ENCODE measurements at places on chromosomes 2 and 18.
A peak's percentile ranks its signal among the peaks of the same experiment; 100 is the strongest.

GRCh38 chr2:88659538-88659915, 31.9 kb upstream of the RPIA start:
- DNase-seq: no peak

DNA sequence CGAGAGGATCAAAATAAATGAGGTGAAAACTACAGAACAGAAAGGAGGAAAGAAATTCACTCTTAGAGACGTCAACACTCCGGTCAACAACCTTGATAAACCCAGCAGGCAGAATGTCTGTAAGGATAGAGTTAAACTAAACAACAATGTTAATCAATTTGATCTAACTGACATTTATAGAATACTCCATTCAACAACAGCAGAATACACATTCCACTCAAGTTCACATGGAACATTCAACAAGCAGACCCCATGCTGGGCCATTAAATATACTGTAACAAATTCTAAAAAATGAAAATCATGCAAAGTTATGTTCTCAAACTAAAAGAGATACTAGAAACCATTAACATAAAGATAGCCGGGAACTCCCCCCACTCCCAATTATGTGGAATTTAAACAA, 41.8 kb downstream of the FAM210A start:
- no peak for DNase-seq

DNA sequence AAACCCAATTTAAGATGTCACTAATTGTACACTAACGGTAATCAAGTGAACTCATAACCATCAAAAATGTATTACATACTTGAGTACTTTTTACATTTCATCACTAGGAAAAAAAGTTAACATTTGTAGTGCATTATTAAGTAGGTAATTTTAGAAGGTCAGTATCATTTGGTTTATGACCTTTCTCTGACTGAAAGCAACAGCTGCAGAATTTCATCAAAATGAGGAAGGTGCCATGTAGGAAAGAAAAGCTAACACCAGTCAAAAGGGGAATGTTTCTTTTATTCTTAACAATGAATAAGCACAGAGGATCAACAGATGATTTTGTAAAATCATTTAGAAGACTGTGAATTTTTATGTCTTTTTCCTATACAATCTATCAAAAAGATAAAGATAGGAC, 79.0 kb downstream of the PIGN start:
- DNase-seq: no peak

DNA sequence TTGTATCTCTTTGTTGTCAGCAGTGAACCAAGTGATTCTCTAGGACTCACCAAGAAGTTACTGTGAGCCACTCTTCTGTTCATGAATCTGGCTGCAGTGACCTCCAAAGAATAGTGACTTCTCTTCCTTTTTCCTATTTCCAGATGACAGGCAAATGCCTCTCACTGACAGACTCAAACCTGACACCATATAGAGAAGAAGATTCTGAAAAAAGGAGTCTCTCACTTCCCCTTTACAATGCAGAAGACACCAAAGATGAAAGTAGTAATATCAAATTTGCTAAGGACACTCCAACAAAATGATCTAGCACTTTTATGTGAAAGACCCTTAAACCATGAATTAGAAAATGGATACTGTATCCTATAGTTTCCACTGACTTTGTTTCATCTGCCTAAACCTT, 44.4 kb upstream of the SETBP1 start:
- no peak for DNase-seq

DNA sequence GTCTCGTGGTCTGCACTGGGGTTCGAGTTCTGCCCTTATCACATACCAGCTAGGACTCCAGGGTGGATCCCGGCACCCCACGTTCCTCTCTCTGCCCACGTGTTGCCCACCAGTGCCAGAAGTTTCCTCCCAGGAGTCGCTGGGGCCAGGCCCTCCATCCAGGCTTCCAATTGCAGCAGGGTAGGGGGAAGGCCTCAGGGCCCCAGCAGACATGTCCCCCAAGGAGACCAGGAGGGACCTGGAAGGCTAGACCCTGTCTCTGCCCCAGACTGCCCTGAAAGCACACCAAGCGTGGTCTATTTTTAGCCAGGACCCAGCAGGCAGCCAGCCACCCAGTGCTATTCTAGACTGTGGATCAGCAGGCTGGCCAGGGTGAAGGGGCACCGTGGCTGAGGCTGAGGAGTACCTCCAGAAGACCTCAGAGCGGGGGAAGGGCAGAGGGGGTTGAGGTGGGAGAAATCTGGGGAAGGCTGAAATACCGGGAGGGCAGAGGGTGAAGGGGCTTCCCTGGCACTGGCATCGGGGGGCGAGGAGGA, 18.8 kb upstream of the TNS1 start:
- no peak for DNase-seq

- DNase-seq: no peak
Observed at GRCh38 chr2:174153757-174154680, 94.3 kb downstream of the OLA1 start.

DNA sequence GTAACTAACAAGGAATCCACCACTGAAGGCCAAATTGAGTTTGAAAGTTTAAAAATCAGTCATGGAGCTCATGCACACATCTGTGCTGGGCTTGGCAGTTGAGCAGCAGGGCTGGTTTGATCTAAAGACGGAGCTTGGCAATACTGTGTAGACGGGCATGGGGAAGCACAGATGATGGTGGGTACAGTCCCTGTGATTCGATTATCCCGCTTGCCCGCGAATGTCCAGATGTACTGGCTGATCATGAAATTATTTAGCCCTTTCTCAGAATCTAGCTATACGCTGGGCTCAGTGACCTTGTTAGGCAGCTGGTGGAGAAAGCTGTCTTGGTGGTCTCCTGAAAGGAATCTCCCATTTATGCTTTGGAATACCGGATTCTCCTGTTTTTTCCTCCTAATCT, 74.8 kb upstream of the SOX11 start:
- no peak for DNase-seq

GRCh38 chr18:54183390-54183789, 41.1 kb downstream of the MBD2 start:
- DNase-seq: no peak

- DNase-seq: no peak
Observed at GRCh38 chr2:44189104-44189503, 20.4 kb downstream of the PPM1B start.

DNA sequence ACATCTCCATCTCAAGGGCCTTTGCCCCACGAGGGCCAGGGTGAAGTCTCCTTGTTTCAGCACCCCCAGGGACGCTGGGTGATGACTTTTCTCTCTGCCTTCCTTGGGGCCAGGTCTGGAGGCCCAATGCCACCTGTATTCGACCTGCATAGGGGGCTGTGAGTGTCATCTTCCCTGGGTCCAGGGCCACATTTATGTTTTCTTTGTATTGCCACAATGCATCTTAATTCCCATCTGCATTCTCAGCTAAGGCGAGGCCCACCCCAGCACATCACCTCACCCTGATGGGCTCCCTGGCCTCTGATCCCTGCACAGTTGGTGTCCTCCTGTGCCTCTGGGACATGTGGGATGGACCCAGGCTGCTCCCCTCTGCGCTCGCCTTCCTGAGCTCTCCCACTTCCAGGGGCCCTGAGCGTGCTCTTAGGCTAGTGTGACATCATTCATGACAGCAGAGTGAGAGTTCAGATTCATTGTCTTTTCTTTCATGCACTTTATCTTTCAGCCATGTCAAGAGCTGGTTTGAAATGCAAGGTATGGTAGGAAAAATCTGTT, 122.0 kb upstream of the COPS8 start:
- DNase-seq: no peak

DNA sequence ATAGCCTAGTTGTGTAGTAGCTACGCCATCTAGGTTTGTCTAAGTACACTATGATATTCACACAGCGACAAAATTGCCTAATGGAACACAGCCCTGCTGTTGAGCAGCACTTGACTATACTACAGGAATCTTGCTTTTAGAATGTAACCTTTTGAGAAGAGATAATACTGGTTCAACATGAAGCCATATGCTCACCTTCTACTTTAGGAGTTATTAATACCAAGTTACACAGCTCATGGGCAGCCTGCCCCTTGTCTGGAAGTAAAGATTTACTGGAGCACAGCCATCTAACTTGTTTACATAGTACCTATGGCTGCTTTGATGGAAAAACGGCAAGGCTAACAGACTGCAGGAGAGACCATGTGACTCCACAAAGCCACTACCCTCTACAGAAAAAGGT, 174.8 kb downstream of the DYM start:
- DNase-seq: no peak

DNA sequence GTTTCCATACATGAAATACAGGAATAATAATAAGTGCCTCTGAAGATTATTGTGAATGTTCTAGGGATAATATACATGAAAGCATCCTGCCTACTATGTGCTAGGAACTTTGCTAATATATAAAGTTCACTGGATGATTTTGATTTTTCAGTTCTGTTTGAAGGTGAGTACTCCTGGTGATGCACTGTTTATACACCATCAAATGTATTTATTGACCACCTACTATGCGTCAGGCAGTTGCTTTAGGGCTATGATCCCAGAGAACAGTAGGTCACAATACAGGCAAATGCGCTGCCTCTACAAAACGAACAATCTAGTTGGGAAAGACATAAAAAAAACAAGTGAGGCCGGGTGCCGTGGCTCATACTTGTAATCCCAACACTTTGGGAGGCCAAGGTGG, 10.7 kb downstream of the TXNDC9 start:
- DNase-seq: no peak

GRCh38 chr18:41939326-41939725, 15.7 kb upstream of the PIK3C3 start:
- DNase-seq: no peak

DNA sequence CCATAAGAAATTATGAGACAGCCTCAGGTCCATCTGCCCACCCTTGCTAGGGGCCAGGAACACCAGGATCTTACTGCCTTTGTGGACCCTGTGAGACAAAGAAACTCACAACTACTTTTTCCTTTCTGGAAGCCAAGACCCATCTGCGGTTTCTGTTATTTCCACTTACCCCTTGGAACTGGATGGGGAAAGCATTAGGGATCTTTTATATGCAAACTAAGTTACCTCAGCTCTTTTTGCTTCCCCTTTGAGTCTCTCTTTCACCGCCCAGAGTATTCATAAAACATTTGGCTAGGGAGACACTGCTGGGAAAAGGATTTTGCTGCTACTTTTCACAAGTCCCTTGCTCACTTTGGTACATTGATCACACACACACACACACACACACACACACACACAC, 95.7 kb downstream of the ZNF385B start:
- no peak for DNase-seq

GRCh38 chr2:20468549-20469500, 22.0 kb downstream of the RHOB start:
- DNase-seq: no peak

DNA sequence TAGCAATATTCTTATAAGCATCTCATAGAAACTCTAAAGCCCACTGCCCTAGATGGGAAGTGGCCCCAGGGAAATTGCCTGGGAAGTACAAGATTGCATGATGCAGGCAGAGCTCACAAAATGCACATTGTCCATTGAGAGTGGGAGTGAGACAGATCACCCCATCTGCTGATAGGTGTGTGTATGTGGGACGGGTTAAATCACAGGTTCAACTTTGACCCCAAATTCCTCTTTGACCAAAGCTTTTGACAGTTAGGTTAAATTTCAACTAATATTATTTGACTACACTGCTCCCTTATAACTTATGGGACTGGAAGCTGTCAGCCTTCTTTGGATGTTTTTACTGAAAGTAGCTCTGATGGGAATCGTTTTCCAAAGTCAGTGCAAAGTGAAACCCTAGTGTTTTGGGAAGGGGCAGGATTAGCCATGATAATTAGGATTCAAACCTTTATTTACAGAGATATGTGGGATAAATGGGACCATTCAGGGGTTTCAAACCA, 11.4 kb upstream of the FABP1 start:
- DNase-seq: no peak

GRCh38 chr2:216775043-216775453, 79.7 kb upstream of the IGFBP5 start:
- DNase-seq: no peak

GRCh38 chr2:49248506-49248905, 94.2 kb upstream of the FSHR start:
- no peak for DNase-seq

GRCh38 chr2:31729442-31730092, 148.8 kb upstream of the SRD5A2 start:
- no peak for DNase-seq

DNA sequence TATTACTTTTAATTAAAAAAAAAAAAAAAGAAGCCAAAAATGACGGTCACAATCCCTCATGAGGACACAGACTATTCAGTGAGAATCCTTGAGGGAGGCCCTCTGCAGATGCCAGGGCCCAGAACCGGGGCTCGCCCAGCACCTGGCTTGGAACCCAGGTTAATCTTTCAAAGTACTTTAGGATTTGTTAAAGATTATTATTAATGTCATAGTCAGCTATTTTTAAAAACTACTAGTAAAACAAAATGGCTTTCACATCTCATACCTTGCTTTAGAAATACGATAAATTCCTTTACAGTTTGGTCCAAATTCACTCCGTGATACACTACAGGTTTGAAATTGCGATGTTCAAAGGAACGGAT, 27.1 kb downstream of the C2orf76 start:
- DNase-seq: no peak

- DNase-seq: no peak
Observed at GRCh38 chr2:125581557-125581956, 1074.4 kb upstream of the GYPC start.

GRCh38 chr18:48352051-48352755, 57.0 kb downstream of the ZBTB7C start:
- DNase-seq: no peak

GRCh38 chr2:162422894-162423293, 79.0 kb downstream of the GCA start:
- no peak for DNase-seq

GRCh38 chr18:12008842-12009580, 27.7 kb downstream of the IMPA2 start:
- no peak for DNase-seq

GRCh38 chr2:101818531-101819451, 121.3 kb downstream of the MAP4K4 start:
- peak; percentile 71 for DNase-seq

- DNase-seq: no peak
Observed at GRCh38 chr18:31821545-31822171, 61.0 kb upstream of the SLC25A52 start.

DNA sequence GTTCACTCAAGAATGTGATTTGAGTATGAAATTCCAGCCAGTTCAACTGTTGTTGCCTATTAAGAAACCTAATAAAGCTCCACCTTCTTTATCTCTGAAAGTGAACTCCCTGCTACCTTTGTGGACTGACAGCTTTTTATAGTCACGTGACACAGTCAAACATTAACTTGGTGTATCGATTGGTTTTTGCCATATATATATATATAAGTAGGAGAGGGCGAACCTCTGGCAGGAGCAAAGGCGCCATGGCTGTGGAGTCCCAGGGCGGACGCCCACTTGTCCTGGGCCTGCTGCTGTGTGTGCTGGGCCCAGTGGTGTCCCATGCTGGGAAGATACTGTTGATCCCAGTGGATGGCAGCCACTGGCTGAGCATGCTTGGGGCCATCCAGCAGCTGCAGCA, at the start of gene UGT1A1:
Gene UGT1A1, plus strand, starts transcription at position 228 of the 400 bp plus-strand sequence. Its CDS starts 18 bp downstream, at position 246.
- no peak for DNase-seq

DNA sequence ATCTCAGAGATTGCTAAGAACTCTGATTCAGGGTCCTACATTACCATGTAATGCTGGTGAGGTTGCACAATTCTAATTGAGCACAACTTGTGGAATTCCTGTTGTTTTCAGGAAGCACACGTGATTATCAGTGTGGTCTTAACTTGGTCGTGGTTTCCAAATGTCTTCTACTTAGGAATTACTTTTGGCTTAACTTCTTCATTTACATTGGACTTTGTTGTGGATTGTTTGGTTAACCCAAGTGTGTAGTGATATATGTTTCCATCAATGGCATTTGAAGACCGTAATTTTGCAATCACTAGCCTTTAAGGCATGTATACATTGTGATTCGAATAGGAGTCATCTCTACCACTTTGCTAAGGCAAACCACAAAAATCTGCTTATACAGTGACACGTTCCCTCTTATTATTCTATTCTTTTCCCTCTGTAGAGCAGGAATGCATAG, 373.3 kb downstream of the IRS1 start:
- no peak for DNase-seq

GRCh38 chr2:145626301-145626700, 1106.4 kb upstream of the ZEB2 start:
- DNase-seq: no peak
